D721Med (cell line): ENCODE measurements at places on chromosomes 16 and 17.
A peak's percentile ranks its signal among the peaks of the same experiment; 100 is the strongest.

- DNase-seq: no peak
Measured at GRCh38 chr16:55836158-55836611, 3.3 kb upstream of the CES1 start.

GRCh38 chr16:9518051-9518450 is 426.6 kb downstream of the HAPSTR1 start:
- no peak for DNase-seq

GRCh38 chr16:63244631-63245030 is 1208.4 kb upstream of the CDH8 start:
- no peak for DNase-seq

DNA sequence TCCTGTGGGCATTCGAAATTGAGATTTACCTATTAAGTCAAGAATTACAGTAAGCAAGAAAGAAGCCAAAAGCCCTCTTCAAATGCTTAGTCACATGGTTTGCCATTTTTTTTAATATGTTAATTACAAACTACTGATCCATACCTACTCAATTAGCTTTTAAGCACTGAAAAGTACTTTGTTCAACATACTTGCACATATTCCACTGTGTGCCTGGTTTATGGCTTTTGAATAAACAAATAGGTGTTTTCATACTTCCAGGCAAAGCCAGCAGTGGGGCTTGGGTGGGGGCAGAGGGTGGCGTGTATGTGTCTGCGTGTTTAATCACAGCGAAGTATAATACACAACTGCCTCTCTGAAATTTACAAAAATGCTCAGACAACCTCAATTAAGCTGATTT is 51.4 kb downstream of the GAS7 start:
- no peak for DNase-seq

- DNase-seq: no peak
Measured at GRCh38 chr17:4849011-4849536, 15.9 kb downstream of the MINK1 start.

- no peak for DNase-seq
Measured at GRCh38 chr16:54048586-54049495, 237.7 kb downstream of the IRX3 start.

DNA sequence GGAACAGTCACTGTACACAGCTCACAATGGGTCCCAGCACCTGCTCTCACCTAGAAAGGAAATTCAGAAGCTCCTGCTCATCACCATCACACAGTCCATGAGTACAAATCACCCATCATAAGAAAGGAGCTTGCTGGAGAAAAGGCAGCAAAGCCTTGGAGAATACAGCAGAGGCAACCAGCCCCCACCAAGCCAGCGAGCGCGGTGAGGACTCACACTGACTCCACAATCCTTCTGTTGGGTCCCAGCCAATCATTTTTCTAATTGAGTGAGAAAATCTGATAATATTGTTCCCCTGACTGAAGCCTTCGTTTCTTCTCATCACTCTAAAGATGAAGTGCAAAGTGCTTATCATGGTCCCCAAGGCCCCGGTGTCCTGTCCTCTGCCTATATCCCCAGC is 298.3 kb downstream of the SLC39A11 start:
- no peak for DNase-seq

- DNase-seq: no peak
Measured at GRCh38 chr17:79979816-79980215, 55.9 kb downstream of the TBC1D16 start.

- no peak for DNase-seq
Measured at GRCh38 chr16:46632778-46633733, 11.9 kb upstream of the SHCBP1 start.

- no peak for DNase-seq
Measured at GRCh38 chr16:23031508-23032098, 117.6 kb downstream of the USP31 start.

GRCh38 chr17:8475781-8476180 is 40.1 kb downstream of the NDEL1 start:
- no peak for DNase-seq

GRCh38 chr17:47978324-47978723 is 7.4 kb downstream of the CDK5RAP3 start:
- DNase-seq: peak; percentile 94

DNA sequence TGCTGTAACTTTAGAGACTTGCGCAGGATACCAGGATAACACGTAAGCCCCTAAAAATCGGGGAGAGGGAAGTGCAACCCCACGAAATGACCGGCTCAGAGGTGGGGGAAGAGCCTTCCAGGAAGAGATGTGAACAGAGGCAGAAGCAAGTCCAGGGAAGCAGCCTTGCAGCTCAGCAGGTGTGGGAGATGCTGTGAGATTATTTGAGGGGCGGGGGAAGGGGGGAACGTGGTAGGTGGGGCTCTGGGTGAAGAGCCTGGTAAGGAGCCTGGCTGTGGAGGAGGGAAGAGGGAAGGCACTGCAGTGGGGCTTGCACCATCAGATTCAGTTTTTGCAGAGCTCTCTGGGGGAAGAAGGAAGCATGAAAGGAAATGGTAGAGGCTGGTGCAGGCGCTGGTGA is 95.4 kb upstream of the CACNG5 start:
- no peak for DNase-seq

DNA sequence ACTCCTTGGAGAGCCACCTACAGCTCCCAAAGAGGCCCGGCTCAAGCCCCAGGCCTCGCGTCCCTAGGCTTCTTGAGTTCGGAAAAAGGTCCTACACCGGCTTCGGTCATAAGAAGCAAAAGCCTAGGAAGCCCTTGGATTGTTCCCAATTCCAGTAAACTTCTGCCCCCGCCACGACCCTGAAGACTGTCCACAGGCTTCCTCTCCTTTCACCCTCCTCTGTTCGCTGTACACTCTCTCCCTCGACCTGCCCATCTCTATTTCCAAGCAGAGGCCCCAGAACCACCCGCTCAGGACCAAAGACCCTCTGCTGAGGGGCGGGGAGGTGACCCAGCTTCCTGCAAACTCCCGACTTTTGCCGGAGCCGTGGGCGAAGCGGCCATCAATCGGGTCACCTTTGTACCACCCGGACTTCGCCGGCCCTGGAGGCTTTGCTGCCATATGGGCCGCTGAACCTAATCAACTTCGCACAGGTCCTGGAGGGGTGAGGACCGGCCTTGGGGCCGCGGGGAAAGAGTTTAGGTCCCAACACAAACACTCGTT is 2.7 kb downstream of the HOXB2 start:
- DNase-seq: no peak

DNA sequence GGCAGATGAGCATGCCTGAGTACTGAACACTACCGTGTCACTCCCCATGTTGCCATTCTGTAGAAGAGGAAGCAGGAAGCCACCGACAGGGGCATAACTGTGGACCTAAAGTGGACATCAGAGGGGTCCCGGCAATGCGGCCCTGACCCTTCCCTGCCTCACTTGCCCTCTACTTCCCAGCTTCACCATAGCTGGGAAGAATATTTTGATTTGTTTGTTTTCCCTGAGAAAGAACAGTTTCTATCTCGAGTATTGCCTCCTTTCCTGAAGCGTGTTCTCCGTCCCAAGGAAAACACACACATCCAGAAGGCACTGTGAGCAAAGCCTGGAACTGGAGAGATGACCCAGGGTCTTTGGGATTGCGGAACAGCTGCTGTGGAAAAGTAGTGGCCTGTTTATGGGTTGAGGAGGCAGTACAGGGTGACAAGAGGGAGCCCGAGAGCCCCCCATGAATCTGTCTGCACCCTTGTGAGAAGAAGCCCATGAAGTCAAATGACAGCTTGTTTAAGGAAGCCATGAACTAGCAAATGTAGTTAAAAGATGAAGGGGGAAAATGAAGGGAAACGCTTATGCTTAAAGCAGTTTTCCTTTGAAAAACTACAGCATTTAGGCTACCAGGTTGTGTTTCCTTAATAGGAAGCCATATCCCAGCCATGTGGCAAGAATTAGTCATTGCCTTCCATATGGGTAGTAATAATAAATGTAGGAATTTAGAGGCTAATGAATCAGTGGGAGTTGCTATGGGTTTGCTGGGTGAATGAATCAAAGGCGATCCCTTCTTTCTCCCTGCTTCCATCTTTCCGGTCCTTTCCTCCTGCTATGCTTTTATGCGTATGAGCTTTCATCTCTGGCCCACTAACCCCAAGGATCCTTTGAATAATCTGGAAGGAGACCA is 90.0 kb upstream of the TBX2 start:
- no peak for DNase-seq

- no peak for DNase-seq
Measured at GRCh38 chr16:89417352-89417751, 73.0 kb downstream of the ANKRD11 start.

DNA sequence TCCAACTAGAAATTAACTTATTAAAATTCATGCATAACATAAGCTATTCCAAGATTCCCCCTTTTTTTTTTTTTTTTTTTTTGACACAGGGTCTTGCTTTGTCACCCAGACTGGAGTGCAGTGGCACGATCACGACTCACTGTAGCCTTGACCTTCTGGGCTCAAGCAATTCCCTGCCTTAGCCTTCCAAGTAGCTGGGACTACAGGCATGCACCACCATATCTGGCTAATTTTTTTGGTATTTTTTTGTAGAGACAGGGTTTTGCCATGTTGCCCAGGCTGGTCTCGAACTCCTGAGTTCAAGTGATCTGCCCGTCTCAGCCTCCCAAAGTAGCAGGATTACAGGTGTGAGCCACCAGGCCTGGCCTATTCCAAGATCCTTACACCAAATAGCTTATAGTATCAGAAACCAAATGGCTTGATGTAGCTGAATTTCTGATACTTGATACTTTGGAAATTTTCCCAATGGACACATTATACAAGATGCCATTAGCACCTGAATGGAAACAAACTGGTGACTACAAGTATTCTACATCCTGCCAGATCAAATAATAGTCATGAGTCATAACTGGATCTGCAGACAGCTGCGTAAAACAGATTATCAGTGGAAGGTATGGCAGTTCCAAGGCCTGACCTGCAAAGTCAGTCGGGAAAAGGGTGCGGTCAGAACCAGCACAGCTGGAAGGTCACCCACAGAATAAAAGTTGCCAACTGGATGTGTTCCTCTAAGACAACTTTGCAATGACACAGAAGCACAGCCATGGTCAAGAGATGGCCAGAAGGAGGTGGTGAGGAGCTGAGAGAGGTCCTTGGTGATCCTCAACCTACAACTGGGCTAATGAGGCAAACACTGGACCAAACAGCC is 14.5 kb downstream of the TUBG1 start:
- no peak for DNase-seq

- DNase-seq: no peak
Measured at GRCh38 chr17:13362341-13363122, 239.2 kb downstream of the HS3ST3A1 start.

GRCh38 chr17:42720996-42721583 is 23.8 kb downstream of the EZH1 start:
- DNase-seq: no peak

DNA sequence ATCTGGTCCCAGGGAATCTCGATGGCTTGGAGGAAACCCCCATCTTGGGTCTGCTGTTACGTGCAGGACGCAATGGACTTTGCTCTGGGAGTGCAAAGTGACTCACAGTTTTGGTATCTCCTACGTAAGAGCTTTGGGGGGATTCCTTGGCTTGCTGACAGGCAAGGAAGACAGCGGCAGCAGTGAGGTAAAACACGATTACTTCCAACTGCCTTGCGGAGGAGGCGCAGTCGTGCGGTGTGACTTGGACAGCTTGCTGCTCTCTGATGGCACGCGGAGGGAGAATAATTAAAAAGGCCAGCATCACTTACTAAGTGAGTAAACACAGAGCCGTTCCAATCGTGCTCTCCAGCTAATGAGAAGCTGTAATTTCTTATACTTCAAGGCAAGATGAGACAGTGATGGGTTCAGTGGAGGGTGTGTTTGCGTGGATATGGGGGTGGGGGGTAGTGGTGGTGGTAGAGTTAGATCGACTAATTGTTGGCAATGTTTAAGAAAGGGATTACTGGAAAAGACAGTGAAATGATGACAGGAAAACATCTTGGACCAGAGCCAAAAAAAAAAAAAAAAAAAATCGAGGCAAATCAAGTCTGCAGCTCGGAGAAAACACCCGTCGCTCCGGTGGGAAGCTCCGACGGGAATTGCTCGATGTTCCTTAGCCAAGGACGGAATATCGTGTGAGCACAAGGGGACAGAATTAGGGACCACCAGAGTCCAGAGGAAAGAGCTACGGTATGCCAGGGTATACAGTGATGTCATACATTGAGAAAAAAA is 184.8 kb upstream of the ZFHX3 start:
- DNase-seq: no peak

GRCh38 chr16:67147437-67148140 is 3.2 kb downstream of the B3GNT9 start:
- no peak for DNase-seq

GRCh38 chr16:19238406-19238805 is 47.1 kb upstream of the CLEC19A start:
- DNase-seq: no peak

DNA sequence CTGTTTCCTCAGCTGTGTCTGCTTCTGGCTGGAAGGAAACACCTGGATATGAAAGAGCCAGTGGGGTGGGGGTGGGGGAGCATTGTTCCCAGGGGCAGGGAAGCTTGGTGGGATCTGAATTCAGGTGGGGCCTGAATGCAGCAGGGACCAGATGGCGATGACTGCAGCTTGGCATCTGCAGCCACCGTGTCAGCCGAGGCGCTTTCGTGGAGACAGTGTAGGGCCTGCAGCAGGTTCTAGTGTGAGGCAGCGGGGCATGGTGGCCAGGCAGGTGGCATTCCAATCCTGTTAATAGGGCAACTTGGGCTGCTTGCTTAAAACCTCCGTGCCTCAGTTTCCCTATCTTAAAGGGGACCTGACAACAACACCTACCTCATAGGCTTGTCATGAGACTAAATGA is 1.7 kb downstream of the PIK3R6 start:
- no peak for DNase-seq

DNA sequence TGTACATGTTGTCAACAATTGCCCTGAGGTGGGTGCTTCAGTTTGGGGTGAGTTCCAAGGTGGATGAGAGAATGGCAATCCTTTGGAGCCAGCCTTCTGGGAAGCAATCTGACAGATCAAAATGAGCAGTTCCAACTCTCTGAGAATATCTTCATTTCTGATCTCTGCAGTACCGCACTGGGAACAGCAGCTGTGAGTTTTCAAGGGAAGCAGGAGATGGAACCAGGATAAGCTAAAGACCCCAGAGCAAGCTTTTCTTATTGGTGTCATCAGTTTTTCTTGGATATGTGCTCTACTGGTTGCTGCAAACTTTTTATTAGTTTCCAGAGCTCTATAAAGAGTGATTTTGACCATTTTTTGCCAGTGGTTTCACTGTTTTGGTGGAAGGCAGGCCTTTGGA is 94.7 kb downstream of the KCNJ12 start:
- no peak for DNase-seq

DNA sequence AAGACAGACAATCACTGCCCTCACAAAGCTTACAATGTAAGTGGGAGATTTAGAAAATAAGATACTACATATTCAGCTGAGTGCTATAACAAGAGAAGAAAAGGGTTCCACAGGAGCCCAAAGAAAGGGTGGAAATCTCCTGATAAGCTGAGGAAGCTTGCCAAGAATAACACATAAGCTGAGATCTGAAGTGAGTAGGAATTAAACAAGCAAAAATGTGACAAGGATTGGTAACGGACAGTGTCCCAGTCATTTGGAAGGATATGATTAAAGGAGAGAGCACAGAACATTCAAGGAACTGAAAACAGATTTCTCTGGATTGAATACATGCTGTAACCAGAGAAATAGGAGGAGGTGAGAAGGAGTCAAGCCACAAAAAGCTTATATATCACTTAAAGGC is 13.0 kb downstream of the CDYL2 start:
- no peak for DNase-seq
